Activated naive CD8-positive, alpha-beta T cell treated with anti-CD3 and anti-CD28 coated beads, Interleukin-2, amount 10 ng/mL, durations not matched to agents 7 days and 5 days (primary cell): ENCODE measurements at places on chromosomes 3 and 15. TPM values are rescaled to one million over a fixed set of nuclear protein-coding genes. Genes with fewer than 3 reads are reported as not detected.

GRCh38 chr3:4416961-4417360, 50.1 kb downstream of the SUMF1 start:
- peaks cover 8% of the 10 kb centered on the region for H3K36me3 ChIP-seq
- H3K4me1 ChIP-seq, result no peaks in the 10 kb centered on the region
- DNase-seq, result no peak

DNA sequence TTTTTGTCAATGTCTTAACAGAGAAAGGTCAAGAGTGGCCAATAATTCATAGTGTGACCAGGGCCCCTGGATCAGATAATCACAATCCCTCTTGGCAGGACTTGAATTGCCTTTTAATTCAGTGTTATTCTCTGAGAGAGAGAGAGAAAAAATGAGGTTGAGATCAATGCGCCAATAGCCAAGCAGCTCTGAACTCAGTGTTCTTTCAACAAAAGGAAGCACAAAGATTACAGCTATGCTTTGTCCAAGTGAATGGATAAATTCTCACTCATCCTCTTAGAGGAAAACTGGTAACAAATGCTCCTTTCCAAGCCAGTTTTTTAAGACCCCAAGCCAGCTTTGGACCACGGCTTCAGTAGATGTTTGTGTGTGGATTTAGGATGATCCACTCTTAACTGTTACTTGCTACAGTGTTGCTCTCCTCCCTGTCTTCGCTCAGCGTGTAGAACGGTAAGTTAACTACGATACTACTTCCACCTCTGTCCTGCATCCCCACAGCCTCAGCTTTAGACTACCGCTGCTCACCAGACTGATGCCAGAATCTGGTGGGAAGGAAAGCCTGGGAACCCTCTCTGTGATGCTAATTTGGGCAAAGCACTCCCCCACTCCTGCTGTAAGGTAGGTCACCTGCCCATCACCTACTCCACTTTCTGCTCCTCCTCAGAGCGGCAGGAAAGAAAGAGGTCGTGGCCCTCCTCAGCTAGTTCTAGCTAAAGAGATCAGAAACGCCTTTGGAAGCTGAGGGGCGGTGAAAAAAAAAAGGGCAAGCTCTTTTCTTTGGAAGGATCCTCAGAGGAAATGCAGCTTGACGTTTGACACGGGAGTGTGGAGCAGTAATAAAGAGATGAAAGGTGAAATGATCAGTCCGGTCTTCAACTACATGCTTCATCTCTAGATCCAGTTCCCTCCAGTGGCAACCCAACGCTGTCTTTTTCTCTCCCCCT, 46.8 kb upstream of the LPP start:
- H3K27me3 ChIP-seq, result peaks cover 8% of the 10 kb centered on the region
- H3K4me3 ChIP-seq, result no peak overlapping the region
- no peak overlapping the region for H3K27ac ChIP-seq

DNA sequence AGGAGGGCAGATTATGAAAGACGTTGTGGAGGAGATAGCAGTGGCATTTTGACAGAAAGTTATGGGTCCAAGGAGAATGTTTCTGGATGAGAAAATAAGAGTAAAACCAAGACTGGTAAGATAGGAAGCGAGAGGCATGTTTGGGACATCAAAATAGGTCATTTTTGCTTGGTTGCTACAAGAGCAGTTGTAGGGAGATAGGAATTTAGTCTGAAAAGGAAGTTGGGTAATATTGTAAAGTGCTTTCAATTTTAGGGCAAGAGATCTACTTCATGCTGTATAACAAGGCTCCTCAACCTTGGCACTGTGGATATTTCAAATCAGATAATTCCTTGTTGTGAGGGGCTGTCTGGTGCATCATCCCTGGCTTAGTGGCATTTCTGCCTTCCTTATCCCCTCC, 118.0 kb upstream of the DPH6 start:
- peaks cover 1% of the 10 kb centered on the region for H3K36me3 ChIP-seq
- H3K4me3 ChIP-seq, result no peak overlapping the region
- DNase-seq, result no peak
- H3K27me3 ChIP-seq, result peaks cover 13% of the 10 kb centered on the region

DNA sequence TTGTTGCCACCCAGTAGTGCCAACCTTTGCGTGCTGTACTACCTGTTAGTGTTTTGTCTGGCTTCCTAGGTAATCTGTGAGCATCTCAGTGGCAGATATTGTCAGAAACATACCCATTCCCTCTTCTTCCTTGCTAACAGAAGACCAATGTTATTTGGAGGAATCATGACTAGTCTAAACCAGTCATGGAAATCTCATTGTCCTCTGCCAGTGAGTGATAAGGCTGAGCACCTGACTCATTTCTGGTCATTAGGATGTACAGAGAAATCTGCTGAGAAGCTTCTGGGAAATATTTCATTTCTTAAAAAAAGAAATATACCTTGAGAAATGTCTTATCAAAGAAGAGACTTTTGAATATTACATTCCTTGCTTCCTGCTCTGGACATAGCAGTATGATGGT, 70.1 kb upstream of the CDV3 start:
- DNase-seq, result no peak
- H3K4me3 ChIP-seq, result no peak overlapping the region
- no peak overlapping the region for H3K27ac ChIP-seq
- peaks cover 1% of the 10 kb centered on the region for H3K36me3 ChIP-seq
- peaks cover 17% of the 10 kb centered on the region for H3K4me1 ChIP-seq

DNA sequence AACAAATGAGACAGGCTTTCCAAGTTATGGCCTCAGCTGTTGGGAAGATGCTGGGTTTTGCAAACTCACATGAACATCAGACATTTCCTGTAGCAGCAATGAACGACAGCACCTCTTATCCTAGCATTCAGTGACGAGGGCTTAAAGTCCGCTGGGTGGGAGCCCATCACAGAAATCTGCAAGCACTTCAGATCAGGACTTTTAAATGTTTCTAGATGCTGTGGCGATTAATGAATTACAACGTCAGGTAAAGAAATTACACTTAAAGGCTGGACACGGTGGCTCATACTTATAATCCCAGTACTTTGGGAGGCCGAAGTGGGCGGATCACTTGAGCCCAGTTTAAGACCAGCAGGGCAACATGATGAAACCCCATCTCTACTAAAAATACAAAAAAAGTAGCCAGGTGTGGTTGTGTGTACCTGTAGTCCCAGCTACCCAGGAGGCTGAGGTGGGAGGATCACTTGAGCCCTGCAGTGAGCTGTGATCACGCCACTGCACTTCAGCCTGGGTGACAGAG, 3.9 kb downstream of the AEN start:
- H3K27ac ChIP-seq, result peak overlapping the region; percentile 96
- peak overlapping the region; percentile 97 for H3K4me3 ChIP-seq
- no peaks in the 10 kb centered on the region for H3K27me3 ChIP-seq

GRCh38 chr3:15433531-15433930, 6.1 kb downstream of the EAF1 start:
- H3K27me3 ChIP-seq, result no peaks in the 10 kb centered on the region
- no peak overlapping the region for H3K27ac ChIP-seq

- H3K27me3 ChIP-seq, result peaks cover 19% of the 10 kb centered on the region
- H3K4me1 ChIP-seq, result peaks cover 19% of the 10 kb centered on the region
- H3K36me3 ChIP-seq, result peaks cover 5% of the 10 kb centered on the region
- H3K27ac ChIP-seq, result no peak overlapping the region
Measured at GRCh38 chr15:43127752-43128151, 5.6 kb upstream of the TMEM62 start.

- H3K27ac ChIP-seq, result peak overlapping the region; percentile 72
- peak overlapping the region; percentile 26 for H3K4me3 ChIP-seq
- H3K36me3 ChIP-seq, result peaks cover 19% of the 10 kb centered on the region
- H3K4me1 ChIP-seq, result peaks cover 19% of the 10 kb centered on the region
Measured at GRCh38 chr3:128095222-128095703, 28.3 kb downstream of the RUVBL1 start.

DNA sequence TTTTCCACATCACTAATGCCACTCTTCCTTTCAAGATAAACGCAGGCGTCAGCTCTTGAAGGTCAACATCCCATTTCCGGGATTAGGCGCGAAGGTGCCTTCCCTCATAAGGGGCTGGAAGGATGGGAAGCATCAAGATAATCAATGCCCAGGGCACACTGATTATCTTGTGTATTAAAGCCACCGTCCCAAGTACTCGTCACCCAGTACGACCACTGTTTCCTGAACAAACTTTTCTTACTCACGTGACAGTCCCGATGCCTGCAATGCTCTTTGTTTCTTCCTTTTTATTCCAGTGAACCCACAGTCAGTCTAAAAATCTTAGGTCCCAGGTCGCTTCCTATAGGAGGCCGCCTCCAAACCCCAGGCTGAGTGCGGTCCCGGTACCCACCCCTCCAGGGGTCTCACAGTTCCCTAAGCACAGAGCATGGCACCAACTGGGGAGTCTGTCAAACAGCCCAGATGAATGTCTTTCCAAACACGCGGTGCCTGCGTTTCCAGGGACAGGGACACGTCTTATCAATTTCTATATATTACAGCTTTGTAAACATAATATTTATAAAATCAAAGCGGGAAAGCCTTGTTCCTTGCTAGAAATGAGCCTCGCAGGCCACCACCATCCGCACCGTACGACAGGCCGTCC, 589 bp downstream of the ANAPC13 start:
- peaks cover 12% of the 10 kb centered on the region for H3K36me3 ChIP-seq
- H3K4me1 ChIP-seq, result peaks cover 32% of the 10 kb centered on the region
- H3K27me3 ChIP-seq, result no peaks in the 10 kb centered on the region

DNA sequence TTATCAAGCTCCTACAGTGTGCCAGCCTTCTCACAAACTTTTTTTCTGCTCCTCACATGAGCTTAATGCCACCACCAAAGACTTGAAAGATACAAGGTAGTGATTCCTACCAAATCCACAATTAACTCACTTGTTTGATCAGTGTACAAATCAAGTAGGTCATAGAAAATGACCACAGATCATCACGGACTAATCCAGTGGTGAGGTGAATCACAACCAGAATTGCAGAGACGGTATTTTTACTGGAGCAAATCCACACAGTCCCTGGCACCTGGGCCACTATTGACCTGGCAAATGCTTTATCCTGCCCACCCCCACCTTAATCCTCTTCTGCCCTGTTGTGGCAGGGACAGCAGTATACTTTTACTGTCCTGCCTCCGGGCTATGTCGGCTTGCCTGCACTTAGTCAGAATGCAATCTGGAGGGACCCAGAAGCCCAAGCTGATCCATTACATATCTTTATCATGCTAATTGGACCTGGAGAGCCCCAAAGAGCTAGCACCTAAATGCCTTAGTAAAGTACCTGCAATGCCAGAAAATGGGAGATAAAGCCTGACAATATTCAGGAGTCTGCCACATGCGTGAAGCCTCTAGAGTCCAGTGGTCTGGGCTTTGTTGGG, 83.9 kb upstream of the CDV3 start:
- peaks cover 3% of the 10 kb centered on the region for H3K36me3 ChIP-seq
- no peak for DNase-seq

DNA sequence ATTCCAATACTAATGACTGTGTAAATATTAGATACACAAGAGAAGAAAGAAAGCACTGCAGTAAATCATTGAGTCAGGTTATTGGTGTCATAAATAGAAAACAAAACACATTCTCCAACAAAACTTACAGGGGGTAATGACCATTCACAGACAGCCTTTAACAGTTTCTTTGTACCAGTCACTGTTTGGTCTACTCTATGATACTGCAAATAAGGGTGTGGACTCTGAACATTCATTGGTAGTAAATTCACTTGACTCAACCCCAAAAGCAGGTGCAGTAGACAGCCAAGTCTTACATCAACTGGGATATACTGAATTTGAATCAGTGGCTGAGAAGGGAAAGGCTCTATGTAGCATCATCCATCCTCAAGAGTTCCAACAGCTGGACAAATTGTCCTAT, 463.5 kb downstream of the FOXP1 start:
- peaks cover 30% of the 10 kb centered on the region for H3K36me3 ChIP-seq
- peaks cover 55% of the 10 kb centered on the region for H3K4me1 ChIP-seq
- H3K27me3 ChIP-seq, result no peaks in the 10 kb centered on the region

DNA sequence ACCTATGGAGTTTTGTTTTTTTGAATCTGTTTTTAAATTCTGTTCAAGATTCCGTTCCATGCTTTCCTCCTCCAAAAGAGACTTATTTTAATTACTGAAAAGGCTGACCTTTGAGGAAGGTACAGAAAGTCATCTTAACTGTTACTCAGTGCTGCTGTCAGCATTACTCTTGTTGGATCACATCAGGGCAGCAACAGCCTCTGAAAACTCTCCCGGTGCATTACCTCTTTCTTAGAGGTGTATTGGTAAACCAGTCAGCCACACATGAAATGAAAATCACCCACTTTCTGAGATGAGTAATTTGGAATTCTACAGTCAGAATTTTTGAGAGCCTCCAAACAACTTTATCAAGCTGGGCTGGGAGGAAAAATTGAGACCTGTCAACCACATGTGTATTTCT, 88.5 kb upstream of the LIMD1 start:
- H3K4me3 ChIP-seq, result no peak overlapping the region
- no peak for DNase-seq
- no peaks in the 10 kb centered on the region for H3K4me1 ChIP-seq

- DNase-seq, result no peak
- H3K4me1 ChIP-seq, result peaks cover 1% of the 10 kb centered on the region
- no peak overlapping the region for H3K4me3 ChIP-seq
- no peaks in the 10 kb centered on the region for H3K36me3 ChIP-seq
Measured at GRCh38 chr3:53688066-53688465, 158.2 kb downstream of the CHDH start.

DNA sequence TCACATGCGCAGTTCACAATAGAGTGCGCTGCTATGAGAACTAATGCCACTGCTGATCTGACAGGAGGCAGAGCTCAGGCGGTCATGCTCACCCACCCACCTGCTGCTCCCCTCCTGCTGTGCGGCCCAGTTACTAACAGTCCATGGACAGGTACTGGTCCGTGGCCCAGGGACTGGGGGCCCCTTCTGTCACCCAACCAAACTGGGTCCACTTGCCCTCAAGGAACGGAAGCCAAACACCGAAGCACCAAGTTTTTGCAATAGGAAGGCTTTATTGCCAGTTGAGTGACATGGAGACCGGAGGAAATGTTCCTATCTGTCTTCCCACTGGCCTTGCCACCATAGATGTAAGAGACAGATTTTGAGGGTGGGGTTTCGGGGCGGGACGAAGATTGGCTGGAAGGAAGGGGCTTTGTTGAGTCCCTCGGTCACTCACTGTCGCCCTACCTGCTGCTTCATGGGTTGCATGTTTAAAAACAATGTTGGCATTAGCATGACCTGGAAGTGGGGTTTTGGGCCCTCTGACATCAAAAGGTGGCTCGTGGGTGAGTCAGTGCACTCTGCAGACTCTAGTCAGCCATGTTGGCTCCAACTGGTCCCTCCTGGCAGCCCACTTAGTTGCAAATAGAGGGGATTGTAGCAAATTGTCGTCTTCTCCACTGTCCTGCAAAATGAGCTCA, 141.0 kb downstream of the TJP1 start:
- no peaks in the 10 kb centered on the region for H3K36me3 ChIP-seq
- H3K4me1 ChIP-seq, result no peaks in the 10 kb centered on the region
- no peak overlapping the region for H3K27ac ChIP-seq
- DNase-seq, result no peak
- H3K27me3 ChIP-seq, result peaks cover 7% of the 10 kb centered on the region
- no peak overlapping the region for H3K4me3 ChIP-seq

- H3K36me3 ChIP-seq, result peaks cover 38% of the 10 kb centered on the region
- H3K4me3 ChIP-seq, result no peak overlapping the region
- peak overlapping the region; percentile 62 for H3K27ac ChIP-seq
- H3K27me3 ChIP-seq, result no peaks in the 10 kb centered on the region
- DNase-seq, result peak; percentile 67
Measured at GRCh38 chr15:77031376-77032050, 36.6 kb downstream of the PSTPIP1 start.

Gene RSL24D1
- total RNA-seq, result 96.0 TPM
